ENCODE measurements at places on chromosomes 16 and 17.

DNA sequence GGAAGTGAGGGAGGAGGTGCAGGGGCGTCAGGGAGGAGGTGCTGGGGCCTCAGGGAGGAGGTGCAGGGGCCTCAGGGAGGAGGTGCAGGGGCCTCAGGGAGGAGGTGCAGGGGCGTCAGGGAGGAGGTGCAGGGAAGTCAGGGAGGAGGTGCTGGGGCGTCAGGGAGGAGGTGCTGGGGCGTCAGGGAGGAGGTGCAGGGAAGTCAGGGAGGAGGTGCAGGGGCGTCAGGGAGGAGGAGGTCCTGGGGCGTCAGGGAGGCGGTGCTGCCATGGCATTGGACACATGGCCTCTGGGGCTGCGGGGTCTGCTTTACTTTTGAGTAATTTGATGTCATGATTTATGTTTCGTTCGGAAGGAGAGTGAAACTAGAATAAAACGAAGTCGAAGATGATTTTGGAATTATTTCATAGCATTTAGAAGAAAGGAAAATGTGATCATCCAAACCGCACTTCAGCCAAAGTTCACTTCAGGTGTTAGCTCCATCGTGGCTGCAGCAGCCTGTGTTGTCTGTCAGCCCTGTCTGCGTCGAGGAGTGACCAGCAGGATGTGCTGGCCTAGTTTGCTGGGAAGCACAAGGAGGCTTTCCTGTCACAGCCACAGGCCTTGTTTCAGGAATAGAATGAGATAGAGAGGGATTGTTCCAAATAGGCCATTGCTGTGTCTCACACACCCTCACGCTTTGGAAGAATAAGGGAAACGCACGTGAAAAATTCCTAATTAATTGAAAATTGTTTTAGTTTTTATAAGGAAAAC is 42.8 kb downstream of the RAB11FIP3 start:
- DNase-seq: no peak

DNA sequence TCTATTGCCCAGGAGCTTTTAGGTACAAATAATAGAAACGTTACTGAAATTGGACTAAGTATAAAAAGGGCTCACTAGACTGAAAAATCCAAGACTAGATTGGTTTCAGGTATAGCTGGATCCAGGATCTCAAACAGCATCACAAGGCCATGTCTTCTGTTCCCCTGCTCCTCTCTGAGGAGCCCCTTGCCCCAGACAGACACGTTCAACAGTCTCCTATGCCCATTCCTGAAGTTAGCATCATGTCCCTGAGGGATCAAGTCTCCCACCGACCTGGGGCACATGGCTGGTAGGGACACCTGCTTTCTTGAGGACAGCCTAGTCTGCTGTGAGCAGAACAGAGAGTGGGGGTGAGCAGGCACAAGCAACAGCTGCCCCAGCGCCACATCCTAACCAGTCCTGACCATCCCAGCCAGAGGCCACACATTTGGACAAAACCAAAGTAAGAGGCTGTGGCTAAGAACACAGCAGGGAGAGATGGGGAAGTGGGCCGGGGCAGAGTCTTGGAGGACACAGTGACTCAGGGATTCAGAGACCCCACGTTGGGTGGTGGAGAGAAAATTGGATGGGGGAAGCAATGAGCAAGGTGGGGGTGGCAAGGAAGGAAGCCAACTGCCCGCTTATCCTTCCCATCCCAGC is 10.5 kb upstream of the MMP2 start:
- no peak for DNase-seq

DNA sequence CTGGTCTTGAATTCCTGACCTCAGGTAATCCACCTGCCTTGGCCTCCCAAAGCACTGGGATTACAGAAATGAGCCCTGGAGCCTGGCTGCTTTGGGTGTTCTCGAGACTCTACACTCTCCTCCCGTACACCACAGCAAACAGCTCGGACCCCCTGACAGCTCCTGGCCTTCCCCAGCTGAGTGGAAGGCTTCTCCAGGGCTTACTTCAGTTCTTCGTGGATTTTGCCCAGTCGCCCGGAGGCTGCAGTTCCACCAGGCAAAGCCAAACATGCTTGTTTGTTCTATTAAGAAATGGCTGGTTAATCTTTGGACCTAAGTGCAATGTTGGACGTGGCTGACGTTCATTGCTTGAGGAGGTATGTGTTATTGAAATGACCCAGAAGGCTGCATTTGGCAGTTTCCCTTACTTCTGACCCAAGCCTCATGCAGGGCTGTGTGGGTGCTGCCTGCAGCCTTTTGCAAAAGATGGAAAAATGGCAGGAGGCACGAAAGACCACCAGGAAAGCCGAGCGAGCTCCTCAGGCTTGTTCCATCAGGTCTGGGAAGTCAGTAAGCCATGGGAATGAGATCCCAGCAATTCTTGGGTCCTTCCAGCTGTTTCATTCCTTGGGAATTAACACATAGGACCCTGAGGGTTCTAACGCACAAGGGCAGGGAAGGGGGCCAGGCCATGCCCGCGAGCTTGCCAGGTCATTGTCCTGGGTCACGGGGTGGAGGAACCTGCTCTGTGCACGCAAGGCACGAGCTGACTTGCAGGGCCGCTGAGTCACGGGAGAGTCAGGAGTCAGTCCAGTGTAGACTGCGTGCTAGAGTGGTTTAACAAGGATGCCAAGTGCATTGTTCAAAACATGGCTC is 23.9 kb upstream of the KLHDC4 start:
- DNase-seq: no peak

- DNase-seq: no peak
Observed at GRCh38 chr17:41131979-41132378, 8.0 kb upstream of the KRTAP4-12 start.

GRCh38 chr17:47982091-47982617 is 11.2 kb downstream of the CDK5RAP3 start:
- DNase-seq: no peak

GRCh38 chr16:47045459-47045858 is 72.0 kb upstream of the DNAJA2 start:
- DNase-seq: peak; percentile 8

- DNase-seq: peak; percentile 82
Observed at GRCh38 chr16:57374067-57374534, 1.8 kb downstream of the CX3CL1 start.

- DNase-seq: no peak
Observed at GRCh38 chr17:1629504-1630310, 1.1 kb upstream of the SLC43A2 start.

DNA sequence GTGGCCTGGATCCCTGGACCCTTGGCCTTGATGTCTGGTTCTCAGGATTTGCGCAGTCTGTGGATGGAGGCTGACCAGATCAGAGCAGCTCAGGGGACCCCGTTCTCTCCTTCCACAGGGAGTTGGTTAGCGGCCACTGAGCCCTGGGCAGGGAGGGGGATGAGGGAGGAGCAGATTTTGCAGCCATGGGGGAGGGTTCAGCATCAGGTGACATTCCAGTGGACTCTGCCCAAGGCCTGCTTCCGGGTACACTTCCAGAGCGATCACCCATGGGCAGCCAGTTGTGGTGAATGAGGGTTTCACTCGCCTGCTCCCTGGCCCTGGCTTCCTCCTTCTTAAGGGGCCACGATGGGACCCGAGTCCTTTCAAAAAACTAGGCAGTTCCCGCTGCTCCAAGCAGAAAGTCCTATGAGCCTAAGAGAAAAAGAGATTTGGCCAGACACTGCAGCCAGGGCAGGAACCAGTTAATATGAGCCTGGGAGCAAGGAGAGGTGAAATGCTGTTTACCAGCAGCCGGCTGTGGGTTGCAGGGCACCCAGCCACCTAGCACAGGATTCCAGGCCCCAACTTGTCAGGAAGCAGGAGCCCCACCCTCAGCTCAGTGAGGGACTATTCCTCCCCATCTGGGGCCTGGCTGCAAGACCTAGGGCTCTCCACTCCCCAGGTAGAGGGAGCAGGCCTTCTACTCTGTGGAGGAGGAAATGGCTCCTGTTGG is 4.7 kb upstream of the GPRC5C start:
- peak; percentile 92 for DNase-seq

GRCh38 chr17:3531266-3532101 is 26.1 kb downstream of the TRPV3 start:
- peak; percentile 48 for DNase-seq

DNA sequence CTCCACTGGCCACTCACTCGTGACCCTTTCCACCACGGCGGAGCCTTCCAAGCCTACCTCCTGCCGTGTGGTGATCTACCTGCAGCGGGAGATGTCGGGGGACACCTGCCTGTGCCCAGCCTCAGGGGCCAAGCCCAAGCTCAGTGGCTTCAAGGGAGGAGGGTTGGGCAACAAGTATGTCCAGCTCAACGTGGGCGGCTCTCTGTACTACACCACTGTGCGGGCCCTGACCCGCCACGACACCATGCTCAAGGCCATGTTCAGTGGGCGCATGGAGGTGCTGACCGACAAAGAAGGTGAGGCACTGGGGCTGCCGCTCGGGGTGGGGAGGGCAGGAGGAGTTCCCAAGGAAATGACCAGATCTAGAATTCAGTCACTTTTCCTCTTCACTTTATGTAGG is 3.9 kb downstream of the TNFAIP1 start:
- peak; percentile 58 for DNase-seq

GRCh38 chr17:59558953-59559352 is 6.5 kb upstream of the DHX40 start:
- DNase-seq: no peak

- DNase-seq: no peak
Observed at GRCh38 chr17:14805348-14805747, 459.8 kb downstream of the PMP22 start.

- no peak for DNase-seq
Observed at GRCh38 chr17:81206166-81206565, 16.6 kb downstream of the CEP131 start.

GRCh38 chr17:28125526-28126378 is 83.3 kb downstream of the NLK start:
- no peak for DNase-seq

DNA sequence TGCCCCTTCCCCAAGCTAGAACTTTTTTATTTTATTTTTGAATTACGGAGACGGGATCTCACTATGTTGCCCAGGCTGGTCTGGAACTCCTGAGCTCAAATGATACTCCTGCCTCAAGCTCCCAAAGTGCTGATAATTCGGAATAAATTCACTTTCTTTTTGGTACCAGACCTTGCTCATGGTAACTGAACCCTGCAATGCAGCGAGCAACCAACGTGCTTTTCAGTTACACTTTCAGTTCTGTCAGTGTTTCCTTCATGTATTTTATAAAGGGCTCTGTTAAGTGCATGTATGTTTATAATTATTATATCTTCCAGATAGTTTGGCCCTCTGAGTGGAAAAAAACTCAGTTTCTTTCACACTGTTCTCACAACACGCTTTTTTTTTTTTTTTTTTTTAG is 13.9 kb downstream of the C16orf96 start:
- no peak for DNase-seq

GRCh38 chr16:22321340-22322001 is 24.3 kb downstream of the POLR3E start:
- DNase-seq: peak; percentile 83
